ENCODE measurements at places on chromosomes 1 and 21.

- no peak for DNase-seq
Observed at GRCh38 chr1:75345538-75346292, 211.5 kb downstream of the LHX8 start.

DNA sequence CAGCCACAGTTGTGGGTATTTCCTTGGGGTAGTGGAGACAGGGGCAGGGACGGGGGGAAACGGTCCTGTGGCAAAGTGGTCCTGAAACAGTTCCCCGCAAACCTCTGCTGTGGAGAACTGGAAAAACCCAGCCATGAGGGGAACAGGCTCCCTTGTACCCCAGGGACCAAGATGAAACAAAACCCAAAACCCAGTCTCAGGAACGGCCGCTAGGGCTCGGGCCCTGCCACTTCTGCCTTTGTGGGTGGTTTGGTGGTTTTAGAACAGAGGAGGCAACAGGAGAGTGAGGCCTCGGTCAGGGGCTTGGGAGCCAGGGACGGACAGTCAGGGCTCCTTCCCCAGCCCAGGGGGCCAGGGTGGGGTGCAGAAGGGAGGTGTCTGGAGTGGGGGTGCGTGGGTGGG, 24.8 kb upstream of the EDN2 start:
- DNase-seq, result no peak

GRCh38 chr1:222301652-222302051, 246.3 kb downstream of the HHIPL2 start:
- no peak for DNase-seq

- DNase-seq, result peak; percentile 20
Observed at GRCh38 chr1:234617986-234618736, 8.2 kb upstream of the IRF2BP2 start.

DNA sequence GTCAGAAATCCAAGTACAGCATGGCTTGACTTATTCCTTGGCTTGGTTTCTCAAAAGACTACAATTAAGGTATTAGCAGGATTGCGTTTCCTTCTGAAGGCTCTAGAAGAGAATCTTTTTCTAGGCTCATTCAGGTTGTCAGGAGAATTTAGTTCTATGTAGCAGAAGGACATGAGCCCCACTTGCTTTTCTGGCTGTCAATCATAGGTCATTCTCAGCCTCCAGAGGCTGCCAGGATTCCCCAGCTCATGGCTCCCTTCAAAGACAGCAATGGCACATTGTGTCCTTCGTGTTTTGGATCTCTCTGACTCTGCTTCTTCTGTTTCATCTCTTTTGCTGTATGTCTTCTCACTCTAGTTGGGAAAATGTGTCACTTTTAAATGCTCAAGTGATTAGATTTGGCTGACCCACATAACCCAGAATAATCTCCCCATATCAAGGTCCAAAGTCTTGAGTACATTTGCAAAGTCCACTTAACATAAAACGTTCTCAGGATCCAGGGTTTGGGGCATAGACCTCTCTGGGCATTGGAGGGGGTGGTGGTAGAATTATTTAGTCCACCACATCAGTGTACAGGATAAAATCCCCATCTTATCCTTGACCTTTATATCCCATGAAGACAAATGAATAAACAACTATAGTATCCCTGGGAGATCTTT, 126.7 kb upstream of the BCL9 start:
- no peak for DNase-seq

DNA sequence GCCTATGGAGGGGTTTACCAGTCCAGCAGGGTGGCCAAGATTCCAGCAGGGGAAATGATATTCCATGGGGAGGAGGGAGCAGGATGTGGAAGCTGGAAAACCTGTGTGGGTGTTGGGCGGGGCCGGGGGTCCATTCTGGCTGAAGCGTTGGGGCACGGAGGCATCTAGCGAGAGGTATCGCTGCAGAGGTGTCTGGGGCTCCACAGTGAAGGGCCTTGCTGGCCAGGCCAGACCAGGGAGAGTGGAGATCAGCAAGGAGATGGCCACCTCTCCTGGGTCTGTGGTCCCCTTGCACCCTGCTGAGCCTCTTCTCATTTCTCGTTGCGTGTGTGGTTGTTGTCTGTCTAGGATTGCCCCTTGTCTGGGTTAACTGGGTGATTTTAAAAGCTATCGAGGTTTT, 6.2 kb downstream of the COQ8A start:
- DNase-seq, result no peak

DNA sequence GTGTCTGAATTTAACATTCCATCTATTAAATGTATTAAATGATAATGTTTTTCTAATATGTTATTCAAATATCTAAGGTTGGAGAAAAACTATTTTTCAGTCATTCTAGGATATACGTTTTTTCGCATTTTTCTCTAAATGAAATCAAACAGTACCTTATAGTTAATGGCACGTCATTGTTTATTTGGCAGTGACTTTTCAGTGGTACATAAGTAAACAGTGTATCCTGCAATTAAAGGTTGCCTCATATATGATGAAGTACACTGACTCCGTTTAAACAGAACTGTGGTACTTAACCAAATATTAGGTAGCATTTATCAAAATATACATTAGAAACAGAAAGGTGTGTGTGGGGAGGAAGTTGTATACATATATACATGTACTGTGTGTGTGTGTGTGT, 79.2 kb downstream of the EPS15 start:
- no peak for DNase-seq

- DNase-seq, result no peak
Observed at GRCh38 chr1:12513181-12513580, 104.8 kb downstream of the DHRS3 start.

GRCh38 chr1:39183503-39184353, 20.8 kb upstream of the MACF1 start:
- peak; percentile 78 for DNase-seq

Measured in NCI-H82 (cell line).